Left renal pelvis (tissue), 4 donors: ENCODE measurements at places on chromosomes 5 and 9.

DNA sequence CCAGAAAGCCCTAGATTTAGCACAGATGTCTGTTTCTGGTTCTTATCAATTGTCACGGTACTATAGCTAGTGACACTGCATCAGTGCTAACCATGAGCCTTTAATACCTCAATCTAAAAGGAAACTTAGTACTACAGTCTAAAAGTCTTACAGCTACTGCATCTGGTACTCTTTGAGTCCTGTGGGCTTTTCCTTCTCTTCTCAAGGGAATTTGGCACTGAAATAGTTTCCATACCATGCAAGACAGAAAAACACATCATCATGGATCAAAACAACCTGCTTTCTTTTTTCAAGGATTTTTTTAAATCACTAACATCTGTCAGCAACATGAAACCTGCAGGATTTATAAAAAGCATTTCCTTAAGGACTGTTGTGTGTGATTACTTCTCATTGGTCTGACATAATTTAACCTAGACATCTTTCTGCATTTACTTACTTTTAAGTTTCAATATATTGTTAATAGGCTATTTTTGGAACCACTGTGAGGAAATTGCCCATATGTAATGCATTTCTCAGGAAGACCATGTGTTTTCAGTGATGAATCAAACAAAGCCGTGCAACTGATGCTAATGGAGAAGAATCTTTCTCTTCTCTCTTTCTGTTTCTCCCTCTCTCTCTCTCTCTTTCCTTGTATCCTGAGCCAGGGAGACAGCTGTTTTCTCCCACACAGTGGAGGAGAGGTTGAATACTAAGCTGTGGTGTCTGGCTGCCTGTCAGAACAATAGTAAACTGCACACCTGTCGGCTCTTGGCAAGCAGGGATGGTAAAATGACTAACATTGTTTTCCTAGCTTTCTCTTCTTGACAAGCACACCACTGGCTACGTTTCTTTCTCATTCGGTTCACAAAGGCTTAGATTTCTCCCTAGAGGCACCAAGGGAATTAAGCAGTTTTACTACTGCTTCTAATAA, 273.4 kb downstream of the CSNK1G3 start:
- no peak for DNase-seq

DNA sequence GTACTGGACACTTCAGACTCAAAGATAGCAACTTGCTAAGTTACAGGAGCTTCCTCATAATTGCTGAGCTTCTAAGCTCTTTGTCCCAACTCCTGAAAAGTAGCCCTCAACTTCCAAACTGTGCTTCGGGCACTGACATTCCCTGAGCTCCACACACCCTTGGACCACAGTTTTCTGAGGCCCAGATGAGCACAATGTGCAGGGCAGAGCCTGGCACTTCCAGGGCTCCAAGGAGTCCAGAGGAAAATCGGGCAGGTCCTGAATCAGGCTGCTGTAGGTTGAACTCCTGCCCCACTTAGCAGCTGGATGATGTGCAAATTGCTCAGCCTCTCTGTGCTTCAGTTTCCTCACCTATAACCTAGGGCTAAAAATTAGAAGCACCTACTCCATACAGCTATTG, 54.6 kb upstream of the KCNIP1 start:
- no peak for DNase-seq

DNA sequence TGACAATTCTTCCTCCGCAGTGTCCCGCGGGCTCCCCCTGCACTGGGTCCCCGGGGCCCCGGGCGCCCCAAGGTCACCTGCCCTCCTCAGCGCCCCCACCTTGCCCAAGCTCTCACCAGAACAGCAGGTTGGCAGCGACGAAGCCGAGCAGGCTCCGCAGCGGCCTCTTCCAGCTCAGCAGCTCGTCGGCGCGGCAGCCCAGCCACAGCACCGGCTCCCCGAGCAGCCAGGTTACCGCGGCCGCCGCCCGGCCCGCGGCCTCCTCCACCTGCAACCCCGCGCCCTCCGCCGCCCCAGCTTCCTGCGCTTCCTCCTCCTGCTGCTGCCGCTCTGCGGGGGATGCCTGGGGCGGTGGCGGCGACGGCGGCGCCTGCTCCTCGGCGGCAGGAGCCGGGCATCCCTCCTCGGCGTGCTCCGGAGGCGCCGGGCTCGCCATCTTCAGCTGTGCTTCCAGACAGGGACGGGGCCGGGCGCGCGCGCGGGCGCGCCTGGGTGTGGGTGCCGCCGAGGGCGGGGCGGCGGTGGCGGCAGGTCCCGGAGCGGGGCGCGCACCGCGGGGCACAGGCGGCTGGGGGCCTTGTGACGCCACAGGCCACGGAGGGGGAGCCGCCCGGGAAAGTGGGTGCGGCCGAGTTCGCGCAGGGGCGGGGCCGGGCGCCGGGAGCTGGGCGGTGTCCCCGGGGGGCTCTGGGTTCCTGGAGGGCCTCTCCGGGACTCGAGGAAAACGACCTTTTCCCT, at the start of gene RETREG1:
Gene RETREG1 (minus strand): TSS at position 462 of the 738 bp plus-strand sequence. CDS start 26 bp downstream, at position 436.
- DNase-seq, result no peak

- DNase-seq, result no peak
Measured at GRCh38 chr9:1668441-1668840, 346.7 kb upstream of the SMARCA2 start.

GRCh38 chr5:18544421-18544820, 910.2 kb downstream of the TAF11L14 start:
- DNase-seq, result no peak
